ENCODE measurements at places on chromosomes 11 and 22.

GRCh38 chr11:10581481-10582019 lies 13.1 kb upstream of the LYVE1 start:
- DNase-seq: no peak

GRCh38 chr11:36438126-36438525 lies 71.9 kb downstream of the TRAF6 start:
- DNase-seq: no peak

GRCh38 chr11:112620621-112621394 lies 340.4 kb upstream of the NCAM1 start:
- DNase-seq: no peak

DNA sequence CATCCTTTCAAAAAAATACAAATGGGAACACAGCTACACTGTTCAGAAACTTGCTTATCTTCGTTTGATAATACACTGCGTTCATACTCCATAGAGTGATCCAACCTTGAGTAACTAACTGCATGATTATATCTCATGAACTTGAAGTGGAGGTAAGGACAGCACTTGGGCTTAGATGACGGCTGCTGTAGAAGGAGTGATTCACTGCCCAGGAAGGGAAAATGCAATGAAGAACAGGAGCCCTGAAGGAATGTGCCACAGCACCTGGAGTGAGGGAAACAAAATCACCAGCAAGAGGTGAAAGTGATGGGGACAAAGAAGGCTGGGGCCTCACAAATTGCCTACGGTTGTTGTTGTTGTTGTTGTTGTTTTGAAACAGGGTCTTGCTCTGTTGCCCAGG lies 44.1 kb upstream of the SC5D start:
- no peak for DNase-seq

- DNase-seq: no peak
Observed at GRCh38 chr11:65655570-65656332, 7.0 kb downstream of the RELA start.
